ENCODE measurements at places on chromosomes 2 and 18.

DNA sequence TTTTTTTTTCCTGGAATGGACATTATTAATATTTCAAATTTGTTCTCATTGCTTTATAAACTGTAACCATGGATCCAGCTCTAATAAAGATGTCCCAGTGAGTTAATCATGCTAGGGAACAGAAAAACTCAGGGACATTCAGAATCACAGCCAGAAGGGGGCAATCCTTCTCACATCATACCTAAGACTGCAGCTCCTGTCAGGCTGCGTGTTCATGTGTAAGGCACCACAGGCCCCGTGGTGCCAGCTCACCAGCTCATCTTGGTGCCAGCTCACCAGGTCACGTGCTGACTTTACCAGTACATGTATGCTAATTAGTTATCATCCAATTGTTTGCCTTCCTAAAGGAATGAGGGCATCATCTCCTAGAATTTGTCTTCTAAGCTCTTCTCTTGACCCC lies 84.7 kb upstream of the NEDD4L start:
- DNase-seq = no peak

DNA sequence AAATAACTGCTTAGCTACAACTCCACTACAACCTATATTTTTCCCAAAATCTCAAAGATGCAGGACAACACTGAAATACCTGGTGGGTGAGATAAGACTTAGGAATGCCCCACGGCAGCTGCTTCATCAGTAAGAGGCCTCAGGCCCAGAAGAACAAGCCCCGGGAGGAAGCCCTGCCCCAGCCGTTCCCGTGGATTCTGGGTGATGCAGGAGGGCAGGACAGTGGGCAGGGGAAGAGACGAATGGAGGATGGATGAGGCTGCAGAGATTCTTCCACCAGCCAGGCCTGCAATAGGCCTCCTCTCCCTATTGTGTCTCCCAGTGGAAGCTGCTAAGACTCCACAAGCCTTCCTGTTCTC lies 197.9 kb upstream of the HDAC4 start:
- no peak for DNase-seq

GRCh38 chr2:9021563-9022211 lies 18.2 kb upstream of the MBOAT2 start:
- no peak for DNase-seq

GRCh38 chr18:32213693-32214092 lies 23.9 kb downstream of the MEP1B start:
- DNase-seq = no peak

DNA sequence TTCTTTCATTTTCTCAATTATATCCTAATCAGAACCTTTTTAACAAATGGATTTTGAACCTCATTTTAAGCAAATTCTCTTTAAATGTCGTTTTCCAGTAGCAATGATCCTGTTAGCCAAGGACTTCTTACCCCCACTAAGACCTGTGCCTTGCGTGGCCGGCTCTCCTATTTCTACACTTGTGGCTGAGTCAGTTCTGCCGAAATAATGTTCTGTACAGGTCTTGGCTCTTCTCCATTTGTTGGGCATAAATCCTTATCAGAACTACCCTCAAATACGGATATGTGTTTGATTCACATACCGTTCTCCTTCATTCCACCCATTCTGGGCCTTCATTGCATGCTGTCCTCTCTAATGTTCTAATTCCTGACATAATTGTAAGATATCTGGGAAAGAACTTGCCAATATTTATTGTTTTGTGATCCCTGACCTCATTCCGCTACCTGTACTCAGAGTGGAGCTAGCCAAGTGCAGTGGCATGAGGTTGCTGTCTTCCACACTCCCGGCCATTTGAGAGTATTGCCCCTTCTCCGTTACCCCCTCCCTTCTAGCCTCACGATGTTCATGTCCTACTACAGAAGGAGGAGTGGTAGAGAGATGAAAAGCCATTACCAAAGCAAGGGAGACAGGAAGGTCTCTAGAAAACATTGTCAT lies 78.7 kb downstream of the MYOM1 start:
- no peak for DNase-seq

GRCh38 chr2:175786471-175787124 lies 215.5 kb downstream of the LNPK start:
- DNase-seq = no peak

DNA sequence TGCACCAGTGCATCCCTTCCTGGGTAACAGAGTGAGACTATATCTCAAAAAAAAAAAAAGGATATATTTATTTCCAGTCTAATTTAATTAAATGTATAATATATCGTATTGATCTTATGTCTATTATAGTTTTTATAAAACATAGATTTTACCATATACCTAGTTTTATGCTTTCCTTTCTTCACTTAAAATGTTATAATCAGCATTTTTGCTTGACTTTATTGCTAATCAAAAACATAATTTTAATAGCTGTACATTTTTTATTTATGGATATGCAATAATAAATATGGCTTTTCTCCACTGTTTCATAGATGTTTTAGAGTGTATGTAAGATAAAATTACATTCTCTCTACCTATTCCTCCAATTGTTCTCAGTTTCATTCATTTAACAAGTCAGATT lies 958.0 kb downstream of the EPHA4 start:
- no peak for DNase-seq

DNA sequence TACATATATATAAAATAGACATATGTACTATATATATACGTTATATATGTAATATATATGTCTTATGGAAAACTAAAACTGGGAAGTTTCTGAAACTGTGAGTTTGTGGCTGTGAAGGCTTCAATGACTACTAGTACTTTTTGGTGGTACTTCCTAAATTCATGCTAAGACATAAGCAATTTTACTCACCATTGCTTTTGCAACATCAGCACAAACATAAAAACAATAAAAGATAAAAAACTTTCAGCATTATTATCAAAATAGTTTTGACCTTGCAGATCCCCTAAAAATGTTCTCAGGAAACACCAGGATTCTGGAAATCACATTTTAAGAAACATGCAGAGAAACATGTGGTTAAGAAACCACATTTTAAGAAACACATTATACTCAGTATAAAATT lies 269.9 kb downstream of the PID1 start:
- no peak for DNase-seq

- no peak for DNase-seq
These were observed 217.4 kb upstream of the SMIM21 start for GRCh38 chr18:75644871-75645270.

- DNase-seq = no peak
These were observed 3.2 kb downstream of the GATA6 start for GRCh38 chr18:22172594-22173049.

GRCh38 chr18:69233465-69234054 lies 167.1 kb upstream of the DOK6 start:
- no peak for DNase-seq

DNA sequence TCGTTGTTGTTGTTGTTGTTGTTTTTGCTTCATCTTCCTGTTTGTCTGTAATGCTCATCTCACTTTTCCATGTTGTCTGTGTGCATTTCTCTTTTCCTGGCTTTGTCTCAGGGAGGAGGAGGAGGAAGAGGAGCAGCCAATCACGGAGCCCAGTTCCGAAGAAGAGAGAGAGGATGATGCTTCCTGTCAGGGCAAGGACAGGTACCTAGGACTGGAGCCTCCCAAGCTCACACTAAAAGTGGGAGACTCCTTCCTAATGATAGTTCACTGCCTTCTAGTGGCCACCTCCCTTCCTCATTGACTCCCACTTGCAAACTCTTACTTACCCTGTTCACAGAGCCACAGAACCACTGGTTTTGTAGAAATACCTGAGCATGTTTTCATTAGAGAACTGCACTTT lies 179.6 kb downstream of the TPGS2 start:
- DNase-seq = no peak

GRCh38 chr2:221104361-221104811 lies 467.7 kb downstream of the EPHA4 start:
- peak; percentile 89 for DNase-seq

- DNase-seq = no peak
These were observed 86.3 kb downstream of the PMS1 start for GRCh38 chr2:189870381-189871085.

DNA sequence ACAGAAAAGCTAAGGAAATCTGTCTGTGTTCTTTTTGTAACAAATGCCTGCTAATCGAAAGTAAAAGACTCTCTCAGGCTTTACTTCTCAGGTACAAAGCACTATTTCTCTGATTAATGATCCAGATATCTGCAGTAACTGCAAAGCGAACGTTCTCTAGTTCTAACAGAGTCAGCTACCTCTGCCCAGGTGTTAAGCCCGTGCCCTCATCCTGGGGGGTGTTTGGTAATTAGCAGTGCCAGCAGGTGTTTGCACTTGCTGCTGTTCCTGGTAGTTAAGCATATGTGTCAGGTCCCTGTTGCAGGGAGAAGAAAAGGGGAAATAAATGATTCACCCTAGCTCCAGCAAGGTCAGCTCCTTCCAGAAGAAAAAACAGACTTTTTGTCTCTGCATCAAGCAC lies 58.8 kb upstream of the CRIM1 start:
- DNase-seq = no peak

DNA sequence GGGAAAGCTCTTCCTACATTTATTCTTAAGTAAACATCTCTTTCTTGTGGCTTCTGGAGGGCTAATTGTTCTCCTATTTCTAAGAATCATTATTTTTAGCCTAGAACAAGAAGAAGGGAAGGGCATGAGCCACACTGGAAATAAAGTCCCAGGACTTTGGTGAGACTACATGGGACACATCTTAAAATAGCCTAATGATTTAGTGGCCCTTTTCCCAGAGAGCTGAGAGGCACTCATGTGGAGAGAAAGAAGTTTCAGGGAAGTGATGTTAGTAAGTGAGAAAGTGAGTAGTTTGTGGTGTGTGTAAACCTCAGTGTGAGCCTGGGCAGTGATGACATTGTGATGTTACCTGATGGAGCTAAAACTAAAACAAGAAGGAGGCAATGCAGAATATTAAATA lies 14.6 kb downstream of the ITGA4 start:
- DNase-seq = no peak

- no peak for DNase-seq
These were observed 3.0 kb downstream of the POU3F3 start for GRCh38 chr2:104856973-104857261.

GRCh38 chr2:102313025-102313424 lies 1.7 kb downstream of the IL1RL1 start:
- DNase-seq = no peak

DNA sequence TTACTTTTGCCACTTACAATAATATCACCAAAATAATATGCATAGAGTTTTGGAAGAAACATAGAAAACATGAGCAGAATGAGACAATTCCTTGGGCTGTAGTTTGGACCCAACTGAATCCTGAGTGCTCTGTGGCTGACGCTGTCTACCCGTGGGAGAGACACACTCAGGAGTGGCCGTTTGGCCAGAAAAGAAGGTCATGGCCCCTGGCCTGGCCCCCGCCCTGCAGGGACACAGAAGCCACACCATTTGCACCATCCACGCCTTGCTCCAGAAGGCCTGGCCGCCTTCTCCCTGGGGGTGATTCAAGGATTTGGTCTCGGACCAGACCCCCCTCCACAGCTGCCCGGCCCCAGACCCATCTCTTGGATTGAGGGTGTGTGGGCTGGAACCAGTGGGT lies 6.4 kb upstream of the D2HGDH start:
- DNase-seq = no peak

DNA sequence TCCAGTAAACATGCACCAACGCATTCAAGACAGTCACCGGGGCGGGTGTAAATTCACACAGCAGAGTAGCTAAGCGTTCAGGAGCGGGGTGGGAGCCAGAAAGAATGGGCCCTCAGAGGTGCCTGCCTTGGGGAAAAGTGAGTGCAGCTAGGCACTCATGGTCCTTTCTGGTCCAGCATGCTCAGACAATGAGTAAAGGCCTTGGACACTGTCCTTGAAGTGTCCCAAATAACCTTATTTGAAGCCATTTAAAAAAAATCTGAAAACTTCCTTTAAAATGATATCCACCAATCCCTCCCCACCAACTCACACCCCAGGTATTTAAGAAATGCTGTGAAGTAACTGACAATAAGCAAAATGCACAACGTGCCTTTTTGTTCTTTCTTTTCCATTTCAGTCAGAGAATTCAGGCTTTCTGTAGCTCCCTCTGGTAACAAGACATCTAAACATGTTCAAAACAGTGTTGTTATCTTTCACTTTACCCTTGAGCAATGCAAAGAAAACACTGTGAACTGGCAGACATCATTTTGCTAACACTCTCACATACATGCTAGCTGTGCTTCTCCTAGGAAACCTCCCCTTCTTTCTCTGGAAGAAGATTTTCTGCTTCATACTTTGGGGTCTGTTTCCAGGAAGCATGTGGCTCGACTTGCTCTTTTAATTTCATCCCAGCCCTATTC lies 445.1 kb upstream of the SPRED2 start:
- no peak for DNase-seq

DNA sequence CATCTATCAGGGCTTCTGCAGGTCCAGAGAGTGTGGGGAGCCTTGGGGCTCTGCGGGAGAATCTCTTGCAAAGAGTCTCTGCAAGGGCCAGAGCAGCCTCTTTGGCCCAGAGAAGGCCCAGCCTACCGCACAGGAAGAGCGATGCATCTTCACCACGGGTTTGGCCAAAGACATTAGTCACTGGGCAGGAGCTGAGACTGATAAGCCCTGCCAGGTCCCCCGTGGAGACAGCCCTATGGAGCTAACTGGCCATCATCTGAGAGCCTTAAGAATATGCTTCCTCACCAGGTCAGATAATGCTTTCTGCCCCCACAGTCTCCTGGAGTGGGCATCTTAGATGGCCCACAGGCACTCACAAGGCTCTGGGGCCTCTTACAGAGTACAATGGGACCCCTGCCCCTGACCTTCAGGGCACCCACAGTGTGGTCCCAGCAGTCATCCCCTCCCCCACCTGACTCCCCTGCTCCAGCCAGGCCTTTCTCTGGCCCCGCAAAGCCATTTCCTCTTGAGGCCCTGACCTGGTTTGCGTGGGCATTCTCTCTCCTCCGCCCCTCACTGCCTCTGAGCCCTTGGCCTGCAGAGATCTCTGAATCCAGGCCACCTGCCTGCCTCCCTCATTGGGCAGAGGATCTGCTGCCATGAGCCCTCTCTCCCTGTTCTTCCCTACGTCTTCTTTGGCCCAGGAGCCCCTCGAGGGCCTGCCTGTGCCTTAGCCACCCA lies 31.9 kb upstream of the MAPRE3 start:
- no peak for DNase-seq

GRCh38 chr2:233972941-233973575 lies 55.9 kb downstream of the TRPM8 start:
- DNase-seq = no peak

DNA sequence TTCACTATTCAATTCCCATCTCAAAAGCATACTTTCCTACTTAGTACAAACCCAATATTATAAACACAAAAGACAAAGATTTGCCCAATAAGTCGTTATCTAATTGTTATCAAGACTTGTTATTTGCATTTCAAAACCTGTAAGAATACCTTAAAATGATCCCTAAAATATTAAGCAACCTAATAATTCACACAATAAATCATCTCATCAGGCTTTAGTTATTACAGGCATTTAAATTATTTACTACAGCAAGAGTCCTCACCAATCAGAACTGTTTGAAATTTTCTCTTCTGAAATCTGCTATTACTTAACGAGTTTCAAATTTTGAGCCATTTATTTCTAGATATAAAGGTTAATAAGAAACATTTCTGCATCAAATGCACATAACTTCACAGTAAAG lies 1.6 kb downstream of the CCDC88A start:
- no peak for DNase-seq

- peak; percentile 37 for DNase-seq
These were observed 1.1 kb downstream of the SH3RF3 start for GRCh38 chr2:109129921-109130722.
